ENCODE measurements at places on chromosomes 1 and 21. TPM values are rescaled to one million over a fixed set of nuclear protein-coding genes. Genes with fewer than 3 reads are reported as not detected.

Gene AMPD1
- polyA plus RNA-seq: not detected

- DNase-seq: no peak
These were observed 1171.2 kb downstream of the PLA2G4A start for GRCh38 chr1:187999973-188000372.

Gene PGBD2
- polyA plus RNA-seq: 6.3 TPM

- DNase-seq: no peak
These were observed 27.4 kb upstream of the KCNJ15 start for GRCh38 chr21:38229260-38229877.

GRCh38 chr1:197355248-197355995, 87.4 kb downstream of the CRB1 start:
- no peak for DNase-seq

DNA sequence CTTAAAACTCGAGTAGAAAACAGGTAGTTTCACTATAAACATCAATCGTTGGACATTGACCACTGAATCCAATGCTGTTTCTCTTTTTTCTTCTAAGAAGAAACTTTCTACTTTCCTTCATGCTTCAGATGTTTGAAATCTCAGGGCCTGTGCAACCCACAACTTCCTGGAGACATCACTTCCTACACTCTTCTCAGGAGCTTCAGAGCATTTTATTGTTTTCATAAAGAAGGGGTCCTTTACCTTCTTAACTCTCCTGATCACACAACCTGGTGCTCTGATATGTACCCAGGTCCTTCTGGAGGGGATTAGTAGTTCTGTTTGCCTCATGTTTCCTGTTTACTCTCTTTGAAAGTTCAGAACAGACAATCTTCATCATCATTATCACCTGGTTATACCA, 113.0 kb upstream of the VAV3 start:
- DNase-seq: no peak

Gene TIAM1
- polyA plus RNA-seq: 0.64 TPM

DNA sequence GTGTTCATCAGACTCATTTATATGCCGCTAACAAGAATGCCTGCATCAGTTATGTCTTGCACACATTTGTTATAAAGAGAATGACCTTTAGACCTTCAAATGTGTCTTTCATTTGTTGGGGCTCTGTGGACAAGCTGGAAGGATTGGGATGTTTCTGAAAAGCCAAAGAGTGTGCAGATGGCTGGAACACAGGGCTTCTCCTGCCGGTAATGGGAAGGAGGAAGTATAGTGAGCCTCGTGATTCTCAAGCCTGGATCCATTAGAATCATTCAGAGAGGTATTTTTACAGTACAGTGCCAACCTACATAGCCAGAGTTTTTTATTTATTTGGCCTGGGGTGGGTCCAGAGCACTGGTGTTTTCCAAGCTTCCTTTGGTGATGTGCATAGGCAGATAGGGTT, 40.6 kb upstream of the ATP1A1 start:
- DNase-seq: no peak

GRCh38 chr1:79929356-79929755, 922.8 kb upstream of the ADGRL4 start:
- no peak for DNase-seq

GRCh38 chr21:41973861-41974751, 20.3 kb upstream of the C2CD2 start:
- no peak for DNase-seq

DNA sequence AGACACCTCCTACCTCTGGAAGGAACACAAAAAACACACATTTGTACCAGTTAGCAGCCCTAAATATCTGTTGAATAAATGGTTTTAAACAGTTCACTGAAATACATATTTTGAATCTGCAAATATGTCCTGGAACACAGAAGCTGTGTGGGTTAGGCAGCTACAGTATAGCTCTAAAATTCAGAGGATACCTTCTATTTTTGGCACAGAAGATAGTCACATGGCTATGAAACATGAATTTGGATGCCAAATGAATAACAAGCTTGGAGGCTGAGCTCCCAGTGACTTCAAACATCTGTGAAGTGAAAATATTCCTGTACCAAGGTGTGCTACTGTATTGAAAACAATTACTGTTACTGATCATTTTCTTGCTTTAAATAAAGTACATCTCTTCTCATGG, 391.5 kb upstream of the ADGRL2 start:
- DNase-seq: no peak

DNA sequence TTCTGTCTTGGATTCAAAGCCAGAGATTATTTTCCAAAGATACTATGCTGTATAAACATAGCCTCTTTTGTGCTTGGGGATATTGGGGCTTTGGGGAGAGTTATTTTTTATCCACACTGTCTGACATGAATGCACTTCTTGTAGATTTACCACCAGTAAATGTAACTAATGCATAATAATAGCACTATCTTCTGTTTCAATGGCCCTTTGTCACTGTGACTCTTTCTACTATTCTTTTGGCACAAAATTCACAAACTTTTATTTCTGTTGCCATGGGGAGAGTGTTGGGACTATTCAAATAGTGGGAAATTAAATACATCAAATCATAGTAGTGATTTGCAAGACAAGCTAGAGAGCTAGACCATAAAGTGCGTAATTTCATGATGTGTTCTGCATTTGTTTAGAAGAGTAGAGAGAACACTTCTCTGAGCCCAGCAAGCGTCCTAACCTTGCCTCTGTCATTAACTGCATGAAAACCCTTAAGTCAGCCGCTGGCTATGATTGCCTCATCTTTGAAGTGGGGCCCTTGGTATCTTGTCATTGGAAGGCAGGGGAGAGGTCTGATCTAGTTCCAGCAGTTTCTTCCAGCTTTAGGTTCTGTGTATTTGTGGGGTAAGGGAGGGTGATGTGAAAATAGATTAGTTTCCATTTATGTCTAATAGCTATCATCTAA, 154.4 kb downstream of the HHAT start:
- DNase-seq: no peak

- no peak for DNase-seq
These were observed 5.8 kb downstream of the RAP1GAP start for GRCh38 chr1:21663248-21663950.

DNA sequence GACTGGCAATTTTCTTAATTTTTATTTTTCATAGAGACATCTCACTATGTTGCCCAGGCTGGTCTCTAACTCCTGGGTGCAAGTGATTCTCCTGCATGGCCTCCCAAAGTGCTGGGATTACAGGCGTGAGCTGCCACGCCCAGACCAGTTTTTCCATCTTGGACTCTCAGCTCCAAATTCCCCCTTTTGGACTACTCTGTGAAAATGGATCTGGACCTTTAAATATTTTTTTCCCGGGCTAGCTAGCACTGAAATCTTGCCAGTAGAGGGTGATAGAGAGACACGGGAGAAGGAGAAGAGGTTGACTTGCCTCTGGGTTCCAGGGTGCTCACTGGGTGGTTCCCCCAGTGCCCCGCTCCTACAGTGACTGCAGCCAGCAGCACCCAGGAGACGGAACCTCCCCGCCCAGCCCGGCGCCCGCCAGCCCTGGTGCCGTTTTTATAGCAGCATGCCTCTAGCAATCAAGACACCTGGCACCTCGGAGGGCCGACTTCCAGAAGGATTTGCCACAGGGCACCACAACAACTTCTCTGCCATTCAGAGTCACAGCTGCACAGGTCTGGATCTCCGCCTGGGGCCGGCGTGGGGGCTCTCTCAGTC, 34.7 kb upstream of the SCCPDH start:
- peak; percentile 34 for DNase-seq

- DNase-seq: no peak
These were observed 47.1 kb downstream of the C8A start for GRCh38 chr1:56901716-56902115.

Measured in GM12878 (cell line).